ENCODE measurements at places on chromosomes 7 and 10. TPM values are rescaled to one million over a fixed set of nuclear protein-coding genes. Genes with fewer than 3 reads are reported as not detected.

DNA sequence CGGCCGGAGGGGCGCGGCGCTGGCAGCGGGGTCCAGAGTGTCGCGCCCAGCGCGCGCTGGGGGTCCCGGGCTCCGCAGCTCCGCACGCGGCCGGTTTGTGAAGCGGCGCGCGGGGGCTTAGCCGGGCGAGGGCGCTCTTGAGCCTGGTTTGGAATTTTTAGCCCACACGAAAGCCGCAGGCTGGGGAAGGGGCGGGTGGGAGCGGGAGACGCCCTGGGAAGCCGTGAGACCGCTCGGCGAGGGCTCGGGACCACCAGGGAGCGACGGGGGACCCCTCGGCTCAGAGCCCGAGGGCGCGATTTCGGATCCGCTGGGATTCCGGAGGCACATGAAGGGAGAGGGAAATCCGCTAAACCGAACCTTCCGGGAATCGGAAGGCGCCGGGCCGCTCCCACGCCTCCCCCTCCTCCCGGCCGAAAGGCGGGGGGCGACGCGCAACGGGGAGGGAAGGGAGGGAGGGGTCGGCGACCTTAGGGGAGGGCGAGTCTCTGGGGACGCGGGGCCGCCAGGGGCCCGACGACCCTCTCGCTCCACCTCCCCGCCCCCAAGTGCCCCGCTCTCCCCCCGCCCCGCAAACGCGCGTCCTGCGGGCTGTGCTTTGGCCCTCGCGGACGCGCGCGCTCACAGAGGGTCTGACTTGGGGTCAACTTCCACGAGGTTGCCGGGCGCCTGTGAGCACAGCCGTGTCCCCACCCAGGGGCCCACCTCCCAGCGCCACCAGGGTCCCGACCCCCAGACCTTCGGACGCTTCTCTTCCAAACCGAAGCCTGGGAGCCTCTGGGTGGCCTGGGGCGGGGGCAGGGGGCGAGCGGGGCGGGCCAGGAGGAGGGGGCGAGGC, 5.1 kb upstream of the ELFN1 start:
- no peaks in the 10 kb centered on the region for H3K36me3 ChIP-seq
- H3K27ac ChIP-seq, result peak overlapping the region; percentile 52
- peak; percentile 90 for DNase-seq

- H3K4me1 ChIP-seq, result no peaks in the 10 kb centered on the region
- no peak for DNase-seq
- H3K27ac ChIP-seq, result no peak within 1 kb of the TSS
- no peaks in the 10 kb centered on the region for H3K36me3 ChIP-seq
- H3K4me3 ChIP-seq, result no peak within 1 kb of the TSS
Observed at GRCh38 chr7:23246555-23246954, at the start of gene GPNMB. GPNMB (plus strand) TSS chr7:23246775; CDS start chr7:23246858, 83 bp downstream.

DNA sequence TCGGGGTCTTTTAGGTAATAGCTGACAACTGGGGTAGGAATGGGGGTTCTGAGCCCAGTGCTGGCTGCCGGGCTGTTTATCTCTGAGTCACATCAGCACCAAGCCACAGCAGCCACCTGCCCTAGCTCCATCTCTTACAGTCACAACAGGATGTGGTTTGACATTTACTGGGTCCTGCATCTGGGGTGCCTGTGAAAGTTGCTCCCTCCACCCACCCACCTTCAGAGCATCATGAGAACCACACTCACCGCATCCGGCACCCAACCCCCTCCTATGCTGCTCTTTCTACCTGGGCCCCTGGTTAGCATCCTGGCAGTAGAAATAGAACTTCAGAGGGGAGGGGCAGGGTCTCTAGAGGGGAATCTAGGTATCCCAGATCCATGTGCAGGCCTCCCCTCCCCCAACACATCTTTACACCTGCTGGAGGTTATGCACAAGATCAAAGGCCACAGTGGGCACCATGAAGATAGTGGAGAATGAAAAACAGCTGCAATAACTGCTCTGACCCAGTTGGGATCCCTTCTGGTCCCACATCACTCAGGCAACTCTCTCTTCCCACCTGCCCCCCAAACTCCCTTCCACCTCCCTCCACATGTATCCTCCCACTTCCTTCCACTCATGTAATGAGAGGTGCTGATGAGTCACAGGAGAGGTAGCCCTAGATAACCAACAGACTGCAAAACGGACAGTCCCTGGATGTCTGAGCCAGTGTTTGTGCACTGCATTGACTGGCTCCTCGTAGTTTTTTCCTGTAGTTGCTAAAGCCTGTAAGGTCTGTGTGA, 38.2 kb downstream of the PRSS2 start:
- H3K4me3 ChIP-seq, result no peak overlapping the region
- no peaks in the 10 kb centered on the region for H3K4me1 ChIP-seq
- DNase-seq, result no peak
- no peak overlapping the region for H3K27ac ChIP-seq
- H3K27me3 ChIP-seq, result peaks cover 5% of the 10 kb centered on the region

GRCh38 chr7:36306722-36307121, 82.9 kb upstream of the ANLN start:
- H3K27ac ChIP-seq, result no peak overlapping the region
- no peak overlapping the region for H3K4me3 ChIP-seq
- DNase-seq, result no peak
- no peaks in the 10 kb centered on the region for H3K27me3 ChIP-seq
- H3K4me1 ChIP-seq, result peaks cover 30% of the 10 kb centered on the region

DNA sequence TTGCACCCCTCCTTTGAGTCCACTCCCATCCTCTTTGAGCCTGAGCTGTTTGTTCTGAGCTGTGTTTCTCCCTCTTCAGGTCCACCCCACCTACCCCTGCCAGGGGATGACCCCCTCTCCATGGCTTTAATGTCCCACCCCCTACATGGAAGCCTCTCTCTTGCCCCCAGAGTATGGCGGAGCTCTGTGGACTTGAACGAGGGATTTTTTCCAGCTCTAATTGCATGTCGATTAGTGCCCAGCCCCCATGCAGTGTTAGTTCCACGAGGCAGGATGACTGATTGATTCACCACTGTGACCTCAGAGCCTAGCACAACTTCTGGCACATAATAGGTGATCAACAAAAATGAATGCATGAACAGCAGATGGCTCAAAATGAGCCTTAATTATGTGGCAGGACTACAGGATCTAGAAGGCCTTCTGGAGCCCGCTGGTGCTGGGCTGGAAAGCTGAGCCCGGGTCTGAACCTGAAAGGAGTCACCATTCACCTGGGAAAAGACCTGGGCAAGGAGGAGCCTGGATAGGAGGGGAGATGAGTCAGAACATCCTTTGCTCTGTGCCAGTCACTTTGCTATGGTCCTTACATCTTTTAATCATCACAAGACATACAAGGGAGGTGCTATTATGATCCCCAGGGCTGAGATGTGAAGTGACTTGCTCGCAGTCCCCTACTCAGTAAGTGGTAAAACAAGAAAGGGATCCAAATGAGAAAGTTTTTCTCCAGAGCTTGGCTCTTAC, 17.1 kb upstream of the SLC18A2 start:
- no peak overlapping the region for H3K27ac ChIP-seq
- no peaks in the 10 kb centered on the region for H3K4me1 ChIP-seq
- H3K4me3 ChIP-seq, result no peak overlapping the region
- no peaks in the 10 kb centered on the region for H3K36me3 ChIP-seq

- peak overlapping the region; percentile 97 for H3K27ac ChIP-seq
- no peaks in the 10 kb centered on the region for H3K36me3 ChIP-seq
- H3K27me3 ChIP-seq, result no peaks in the 10 kb centered on the region
- peak; percentile 55 for DNase-seq
- H3K4me3 ChIP-seq, result peak overlapping the region; percentile 64
- H3K4me1 ChIP-seq, result peaks cover 17% of the 10 kb centered on the region
Observed at GRCh38 chr7:134780166-134780828, 863 bp downstream of the CALD1 start.

- H3K4me1 ChIP-seq, result no peaks in the 10 kb centered on the region
- no peak overlapping the region for H3K27ac ChIP-seq
Observed at GRCh38 chr10:6473430-6473829, 106.6 kb downstream of the PRKCQ start.

DNA sequence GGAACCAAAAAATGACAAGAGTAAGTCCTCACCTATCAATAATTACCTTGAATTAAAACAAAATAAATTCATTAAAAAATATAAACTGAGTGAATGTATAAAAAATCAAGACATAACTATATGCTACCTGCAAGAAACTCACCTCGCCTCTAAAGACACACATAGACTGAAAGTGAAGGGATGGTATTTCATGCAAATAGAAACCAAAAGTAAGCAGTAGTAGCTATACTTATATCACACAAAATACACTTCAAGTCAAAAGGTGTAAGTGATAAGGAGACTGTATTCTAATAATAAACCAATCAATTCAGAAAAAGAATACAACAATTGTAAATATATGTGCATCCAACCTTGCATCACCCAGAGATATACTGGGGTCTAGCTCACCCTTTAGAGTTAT, 332.6 kb downstream of the SH2D4B start:
- H3K27me3 ChIP-seq, result no peaks in the 10 kb centered on the region
- no peak overlapping the region for H3K4me3 ChIP-seq
- DNase-seq, result no peak

- H3K36me3 ChIP-seq, result no peaks in the 10 kb centered on the region
- H3K4me1 ChIP-seq, result no peaks in the 10 kb centered on the region
- no peak for DNase-seq
- no peak overlapping the region for H3K4me3 ChIP-seq
- H3K27ac ChIP-seq, result no peak overlapping the region
- H3K27me3 ChIP-seq, result no peaks in the 10 kb centered on the region
Observed at GRCh38 chr10:71332466-71332865, 13.4 kb downstream of the SLC29A3 start.

- H3K27ac ChIP-seq, result no peak overlapping the region
- H3K36me3 ChIP-seq, result no peaks in the 10 kb centered on the region
- no peaks in the 10 kb centered on the region for H3K4me1 ChIP-seq
- no peak overlapping the region for H3K4me3 ChIP-seq
- H3K27me3 ChIP-seq, result no peaks in the 10 kb centered on the region
- no peak for DNase-seq
Observed at GRCh38 chr7:50768485-50769474, 13.9 kb downstream of the GRB10 start.

GRCh38 chr10:47367646-47368045, 16.4 kb downstream of the ZNF488 start:
- DNase-seq, result peak; percentile 17
- H3K27me3 ChIP-seq, result no peaks in the 10 kb centered on the region
- H3K36me3 ChIP-seq, result no peaks in the 10 kb centered on the region
- H3K4me3 ChIP-seq, result no peak overlapping the region

DNA sequence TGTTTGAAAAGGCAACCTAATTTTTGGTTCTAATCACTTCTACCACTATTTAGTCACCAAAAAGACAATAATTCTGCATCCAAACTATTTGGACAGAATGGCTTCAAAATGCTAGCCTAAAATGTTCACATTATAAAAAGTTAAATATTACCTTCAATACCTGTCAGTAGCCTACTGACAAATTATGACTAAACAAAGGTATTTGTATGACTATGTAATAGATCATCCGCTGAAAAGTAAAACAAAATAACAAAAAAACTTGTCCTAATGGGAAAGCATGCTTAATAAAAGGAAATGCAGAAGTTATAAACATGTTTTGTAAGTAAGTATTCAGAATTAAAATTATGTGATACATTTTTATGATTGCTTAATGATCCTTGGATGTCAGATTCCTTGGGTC, 36.6 kb downstream of the CD36 start:
- DNase-seq, result no peak
- H3K4me1 ChIP-seq, result no peaks in the 10 kb centered on the region
- no peaks in the 10 kb centered on the region for H3K36me3 ChIP-seq
- H3K27ac ChIP-seq, result no peak overlapping the region
- H3K27me3 ChIP-seq, result no peaks in the 10 kb centered on the region

GRCh38 chr7:148255333-148255732, 335.2 kb upstream of the C7orf33 start:
- no peak overlapping the region for H3K27ac ChIP-seq
- H3K27me3 ChIP-seq, result no peaks in the 10 kb centered on the region
- no peak overlapping the region for H3K4me3 ChIP-seq

DNA sequence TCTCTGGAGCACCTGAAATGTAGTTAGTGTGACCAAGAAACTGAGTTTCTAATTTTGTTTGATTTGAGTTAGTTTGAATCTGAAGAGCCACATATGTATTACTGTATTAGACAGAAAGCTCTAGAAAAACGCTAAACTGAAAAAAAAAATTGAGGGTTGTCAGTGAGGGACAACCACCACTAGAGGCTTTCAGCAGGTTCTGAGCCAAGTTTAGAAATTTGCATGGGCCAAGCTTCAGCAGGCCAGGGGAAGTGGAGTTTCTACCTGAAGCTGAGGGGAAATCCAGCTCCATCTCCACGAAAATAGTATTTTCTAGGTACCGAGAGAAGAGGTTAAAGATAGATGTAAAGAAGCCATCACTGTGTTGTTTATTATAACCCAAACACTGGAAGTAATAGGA, 77.9 kb upstream of the PLXNA4 start:
- H3K36me3 ChIP-seq, result no peaks in the 10 kb centered on the region
- H3K27ac ChIP-seq, result no peak overlapping the region
- no peak overlapping the region for H3K4me3 ChIP-seq
- peaks cover 11% of the 10 kb centered on the region for H3K4me1 ChIP-seq
- no peak for DNase-seq
- H3K27me3 ChIP-seq, result no peaks in the 10 kb centered on the region

DNA sequence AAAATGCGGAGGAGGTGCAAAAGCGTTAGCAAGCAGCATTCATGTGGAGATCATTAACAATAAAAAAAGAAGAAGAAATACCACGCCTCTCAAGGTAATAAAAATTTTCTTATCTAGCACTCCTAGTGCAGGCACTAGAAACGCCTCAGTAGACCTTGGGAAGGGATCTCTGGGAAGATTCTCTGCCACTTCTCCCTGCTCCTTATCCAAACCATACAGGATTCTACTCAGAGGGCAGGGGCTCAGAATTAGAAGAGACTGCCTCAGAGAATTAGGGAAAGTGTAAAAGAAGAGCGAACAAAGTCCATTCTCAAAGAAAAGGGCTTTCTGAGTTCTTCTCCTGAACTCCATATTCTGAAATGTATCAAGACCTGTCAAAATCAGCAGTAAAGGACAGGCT, 413.4 kb downstream of the SORCS1 start:
- no peak for DNase-seq
- no peaks in the 10 kb centered on the region for H3K27me3 ChIP-seq
- H3K4me1 ChIP-seq, result no peaks in the 10 kb centered on the region
- no peak overlapping the region for H3K4me3 ChIP-seq

- H3K4me3 ChIP-seq, result no peak overlapping the region
- H3K27me3 ChIP-seq, result no peaks in the 10 kb centered on the region
- no peak overlapping the region for H3K27ac ChIP-seq
- DNase-seq, result no peak
- H3K4me1 ChIP-seq, result no peaks in the 10 kb centered on the region
Observed at GRCh38 chr10:106500041-106500924, 664.2 kb downstream of the SORCS1 start.

DNA sequence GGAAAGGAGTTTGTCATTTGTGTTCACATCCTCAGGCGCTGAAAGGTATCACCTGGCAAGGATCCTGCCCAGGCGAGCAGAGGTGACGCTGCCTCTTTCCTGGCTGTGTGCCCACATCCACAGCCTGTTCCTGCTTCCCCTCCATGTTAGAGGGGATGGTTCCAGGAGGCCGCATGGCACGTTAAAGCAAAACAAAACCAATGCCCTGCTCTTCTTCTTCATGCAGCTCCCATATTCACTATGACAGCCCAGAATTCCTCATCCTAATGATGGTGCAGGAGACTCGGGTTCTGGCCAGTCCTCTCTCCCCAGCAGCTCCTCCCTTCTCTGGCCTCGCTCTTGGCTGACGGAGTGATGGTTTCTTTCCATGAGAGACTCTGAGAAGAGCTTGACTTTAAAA, 678.5 kb upstream of the ANKRD30A start:
- no peaks in the 10 kb centered on the region for H3K27me3 ChIP-seq
- H3K27ac ChIP-seq, result peak overlapping the region; percentile 44
- peak; percentile 37 for DNase-seq
- H3K36me3 ChIP-seq, result no peaks in the 10 kb centered on the region

The PIP gene
- total RNA-seq, result not detected

The TMEM176A gene
- 18.2 TPM for total RNA-seq

The PAPOLB gene
- 0.39 TPM for total RNA-seq

The GRID1 gene
- 2.3 TPM for total RNA-seq

The HSPA12A gene
- total RNA-seq, result 6.4 TPM

The COL1A2 gene
- 116 TPM for total RNA-seq

The SCIN gene
- 0.66 TPM for total RNA-seq

The OPALIN gene
- total RNA-seq, result not detected

The NPSR1 gene
- not detected for total RNA-seq

The TCF7L2 gene
- total RNA-seq, result 12.9 TPM

The ZCWPW1 gene
- 7.9 TPM for total RNA-seq

Data from cardiac muscle cell (in vitro differentiated cells and primary cell).